A549 (cell line): ENCODE measurements at places on chromosomes 5 and 9.

GRCh38 chr9:137982200-137982599 is 104.6 kb downstream of the CACNA1B start:
- DNase-seq = peak; percentile 54

DNA sequence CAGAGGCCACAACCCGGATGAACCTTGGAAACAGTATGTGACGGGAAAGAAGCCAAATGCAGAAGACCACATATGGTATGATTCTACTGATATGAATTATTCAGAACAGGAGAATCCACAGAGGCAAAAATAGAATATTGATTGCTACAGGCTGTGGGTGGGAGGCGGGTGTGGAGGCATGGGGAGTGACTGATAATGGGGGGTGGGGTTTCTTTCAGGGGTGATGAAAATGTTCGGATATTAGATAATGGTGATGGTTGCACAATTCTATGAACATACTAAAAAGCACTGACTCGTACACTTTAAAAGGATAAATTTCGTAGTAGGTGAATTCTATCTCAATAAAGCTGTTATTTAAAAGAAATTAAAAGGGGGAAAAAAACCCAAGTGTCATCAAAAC is 10.7 kb downstream of the IL4 start:
- no peak for DNase-seq

DNA sequence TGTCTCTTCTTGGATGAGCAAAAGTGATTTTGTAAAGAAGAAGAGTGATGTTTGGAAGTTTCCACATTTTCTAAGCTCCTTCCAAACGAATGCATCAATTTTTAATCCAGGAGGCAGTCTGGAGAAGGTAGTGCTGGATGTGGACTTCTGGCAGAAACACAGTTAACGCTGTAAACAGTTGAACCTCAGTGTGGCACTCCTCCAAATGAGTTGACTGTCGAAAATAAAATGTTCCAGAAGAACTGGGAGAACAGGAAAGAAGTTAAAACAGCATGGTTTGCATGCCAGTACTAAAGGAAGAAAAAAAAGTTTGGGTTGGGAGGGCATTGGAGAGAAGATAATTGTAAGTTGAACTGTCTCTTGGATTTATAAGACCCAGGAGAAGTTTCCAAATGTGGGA is 6.5 kb downstream of the ZNF462 start:
- no peak for DNase-seq

DNA sequence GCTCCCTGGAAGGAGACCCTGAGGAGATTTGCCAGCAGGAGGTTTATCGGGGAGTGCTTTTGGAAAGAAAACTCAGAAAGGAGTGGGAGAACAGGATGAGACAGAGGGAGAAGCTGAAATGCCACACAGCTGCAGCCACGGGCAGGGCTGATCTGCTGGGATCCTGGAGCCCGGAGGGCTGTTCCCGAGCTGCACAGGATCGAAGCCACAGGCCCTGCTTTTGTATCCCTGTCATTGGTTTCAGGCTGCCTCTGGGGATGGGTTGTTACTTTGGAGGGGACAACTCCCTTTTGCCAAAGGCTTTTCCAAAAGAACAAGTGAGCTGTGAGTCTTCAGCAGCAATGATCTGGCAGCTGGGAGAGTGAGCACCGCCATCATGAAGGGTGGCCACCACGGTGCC is 152.5 kb upstream of the PTCH1 start:
- DNase-seq = no peak

DNA sequence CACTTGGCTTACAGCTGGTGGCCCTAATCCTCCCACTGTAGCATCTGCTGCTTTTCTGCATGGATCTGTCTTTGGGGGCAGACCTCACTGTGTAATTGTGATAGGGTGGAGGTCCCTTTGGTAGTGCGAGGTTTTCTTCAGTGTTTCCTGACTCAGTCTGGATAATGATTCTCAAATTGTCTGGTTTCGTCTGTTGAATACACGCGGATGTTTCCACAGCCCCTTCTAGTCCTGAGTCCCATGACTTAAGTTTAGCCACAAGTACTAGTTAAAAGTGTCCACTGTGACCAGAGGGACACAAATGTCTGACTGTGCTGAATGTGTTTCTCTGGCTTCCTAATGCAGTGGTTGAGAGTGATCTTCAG is 70.5 kb downstream of the LMNB1 start:
- no peak for DNase-seq

GRCh38 chr5:109529520-109529919 is 119.7 kb upstream of the PJA2 start:
- no peak for DNase-seq

DNA sequence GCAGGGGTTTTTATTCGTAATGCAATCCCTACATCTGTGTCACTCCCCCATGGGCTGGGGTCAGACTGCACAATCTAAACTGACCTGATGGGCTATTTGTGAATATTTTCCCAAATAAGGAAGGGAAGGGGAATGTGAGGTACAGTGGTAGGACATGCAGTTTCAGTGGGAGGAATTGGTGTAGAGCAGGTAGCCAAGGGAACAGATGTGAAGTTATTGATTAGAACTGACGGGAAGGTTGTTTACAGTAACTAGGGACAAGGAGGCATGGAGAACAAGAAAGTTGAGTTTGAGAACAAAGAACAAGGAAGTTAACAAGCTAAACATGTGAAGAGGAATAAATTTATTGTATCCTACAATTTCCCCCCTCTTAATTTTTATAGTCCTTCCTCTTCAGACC is 104.8 kb downstream of the CFAP95 start:
- DNase-seq = no peak

GRCh38 chr5:15703901-15704300 is 203.9 kb downstream of the FBXL7 start:
- DNase-seq = no peak

DNA sequence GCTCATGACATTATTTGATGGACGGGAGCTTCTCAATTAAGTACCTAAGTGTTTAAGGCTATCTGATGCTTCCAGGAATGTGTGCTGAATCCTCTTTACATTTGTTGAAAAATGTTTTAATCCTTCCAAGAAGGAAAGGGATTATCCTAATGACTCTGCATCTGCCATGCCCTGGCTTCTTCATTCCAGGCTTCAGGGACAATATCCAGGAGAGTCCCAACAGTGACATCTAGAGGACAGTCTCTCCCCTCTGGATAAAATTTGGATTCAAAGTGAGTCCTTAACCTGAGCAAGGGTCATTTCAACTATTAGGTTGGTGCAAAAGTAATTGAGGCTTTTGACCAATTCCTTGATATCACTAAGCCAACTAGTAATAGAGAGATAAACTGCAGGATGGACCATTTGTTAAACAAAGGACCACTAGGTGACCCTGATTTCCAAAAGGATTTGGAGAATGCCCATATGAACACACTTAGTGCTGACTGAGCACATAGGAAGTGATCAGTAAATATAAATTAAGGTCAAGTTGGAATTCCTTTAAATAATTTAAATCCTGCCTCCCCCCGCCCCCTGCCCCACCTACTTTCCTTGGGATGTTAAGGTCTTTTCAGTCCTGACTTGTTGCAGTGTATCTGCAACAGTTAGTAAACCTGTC is 19.1 kb downstream of the TNFSF8 start:
- DNase-seq = peak; percentile 63

- no peak for DNase-seq
Observed at GRCh38 chr9:6439051-6439703, 26.2 kb downstream of the UHRF2 start.

DNA sequence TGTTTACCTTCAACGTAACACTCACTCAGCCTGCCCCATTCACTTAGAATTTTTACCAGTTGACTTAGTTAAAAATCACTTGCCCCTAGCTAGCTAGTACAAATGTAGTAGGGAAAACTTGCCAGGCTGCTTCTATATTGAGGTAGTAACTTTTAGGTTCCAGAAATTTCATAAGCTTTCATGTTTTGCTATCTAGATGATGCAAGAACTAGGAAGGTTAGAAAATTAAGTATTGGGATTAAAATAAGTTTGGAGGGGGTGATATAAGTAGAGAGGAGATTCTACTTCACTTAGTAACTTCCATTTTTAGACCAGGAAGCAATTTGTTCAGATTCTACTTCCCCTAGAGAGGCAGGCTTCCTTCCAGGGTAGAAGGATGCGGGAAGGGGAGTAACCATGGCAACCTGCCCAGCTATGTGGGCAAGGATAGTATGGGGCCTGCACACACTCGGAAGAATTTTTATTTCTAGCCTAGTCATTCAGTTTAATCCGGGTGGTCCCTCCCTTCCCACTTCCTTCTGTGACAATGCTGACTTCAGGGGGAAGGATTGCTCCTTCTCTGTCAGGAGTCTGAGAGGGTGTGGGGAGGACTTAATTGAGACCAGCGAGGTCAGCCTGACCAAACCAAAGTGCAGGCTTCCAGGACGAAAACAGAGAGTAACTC is 4.2 kb downstream of the DAB2 start:
- DNase-seq = no peak

GRCh38 chr5:2592766-2593165 is 158.7 kb downstream of the IRX2 start:
- DNase-seq = no peak

DNA sequence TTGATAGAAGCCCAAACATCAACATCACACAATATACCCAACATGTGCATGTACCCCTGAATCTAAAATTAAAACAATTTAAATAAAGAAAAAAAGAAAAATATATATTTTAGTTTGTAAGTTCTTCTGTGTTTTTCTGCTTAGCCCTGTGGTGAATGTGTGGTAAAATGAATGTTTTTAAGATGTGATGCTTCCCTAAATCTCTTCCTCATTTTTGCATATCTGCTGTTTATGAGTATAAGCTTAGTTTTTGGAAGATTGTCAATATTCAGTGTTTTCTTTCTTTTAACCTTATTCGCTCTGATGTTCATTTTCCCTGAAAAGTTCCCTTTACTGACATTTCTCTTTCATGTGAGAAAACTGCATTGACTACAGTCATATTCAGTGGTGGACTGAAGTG is 44.4 kb upstream of the DAB2 start:
- DNase-seq = no peak

- DNase-seq = no peak
Observed at GRCh38 chr5:163535290-163535689, 29.9 kb downstream of the MAT2B start.

GRCh38 chr5:53643445-53643844 is 83.0 kb downstream of the NDUFS4 start:
- DNase-seq = no peak

- DNase-seq = no peak
Observed at GRCh38 chr9:92749071-92749933, 15.3 kb downstream of the BICD2 start.

DNA sequence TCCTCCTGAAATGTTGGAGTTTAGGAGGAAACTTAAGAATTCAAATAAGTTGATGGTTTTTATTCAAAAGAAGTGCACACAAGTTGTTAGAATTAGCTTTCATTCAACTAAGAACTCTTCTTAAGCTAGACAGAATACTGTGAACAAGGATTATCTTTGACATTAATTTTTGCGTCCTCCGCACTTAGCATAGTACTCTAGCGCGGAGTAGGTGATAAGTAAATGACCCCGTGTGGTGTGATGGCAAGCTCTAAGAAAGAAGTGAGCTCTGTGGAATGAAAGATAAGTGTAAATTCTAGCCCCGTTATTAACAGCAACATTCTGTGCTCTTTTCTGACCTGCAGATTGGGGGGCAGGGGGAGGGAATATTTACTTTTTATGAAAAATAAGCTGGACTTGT is 1.0 kb downstream of the BRIX1 start:
- no peak for DNase-seq

- DNase-seq = no peak
Observed at GRCh38 chr9:86660146-86660943, 287.0 kb downstream of the GAS1 start.

DNA sequence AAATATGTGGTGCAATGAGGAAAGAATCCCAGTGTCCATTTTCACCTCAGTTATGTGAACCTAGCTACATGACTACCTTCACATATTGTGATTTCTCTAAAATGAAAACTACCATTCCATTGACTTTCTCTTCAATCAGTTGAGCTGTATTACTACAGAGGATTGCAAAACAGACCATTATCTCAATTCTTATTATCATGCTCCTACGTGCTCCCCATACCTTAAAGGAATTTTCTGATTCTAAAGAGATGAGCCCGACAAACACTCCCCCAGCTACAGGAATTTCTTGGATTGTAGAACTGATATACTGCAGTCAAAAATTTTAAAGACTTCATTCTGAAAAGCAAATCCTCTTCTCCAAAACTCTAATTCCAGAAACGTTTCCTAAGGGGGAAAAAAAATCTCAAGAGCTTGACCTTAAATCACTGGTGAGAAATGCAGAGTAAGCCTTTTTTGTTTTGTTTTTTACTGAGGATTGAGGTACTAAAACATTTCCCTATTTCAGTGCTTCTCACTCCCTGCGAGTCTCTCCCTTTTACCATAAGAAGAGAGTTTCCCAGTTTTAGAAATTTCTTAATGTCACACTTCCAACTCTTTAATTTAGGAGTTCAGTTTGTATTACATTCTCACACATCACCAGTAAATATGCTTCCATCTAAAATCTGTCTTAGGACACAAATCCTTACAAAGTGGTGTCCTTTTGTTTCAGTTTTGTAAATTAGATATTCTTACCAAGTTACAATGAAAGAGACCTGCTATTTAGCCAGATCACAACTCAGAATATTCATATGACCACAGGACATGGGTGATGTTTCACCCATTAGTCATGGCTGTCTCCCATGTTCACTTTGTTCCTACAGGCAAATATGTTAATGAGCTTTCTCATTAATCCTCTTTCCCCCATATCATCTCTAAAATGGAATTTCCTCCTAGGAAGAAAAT is 203.8 kb downstream of the TSSK1B start:
- no peak for DNase-seq

- DNase-seq = peak; percentile 50
Observed at GRCh38 chr9:33350310-33350709, 52.1 kb downstream of the AQP7 start.

- no peak for DNase-seq
Observed at GRCh38 chr5:58946230-58946629, 363.4 kb downstream of the RAB3C start.

GRCh38 chr9:117485176-117485575 is 70.3 kb upstream of the ASTN2 start:
- DNase-seq = no peak

DNA sequence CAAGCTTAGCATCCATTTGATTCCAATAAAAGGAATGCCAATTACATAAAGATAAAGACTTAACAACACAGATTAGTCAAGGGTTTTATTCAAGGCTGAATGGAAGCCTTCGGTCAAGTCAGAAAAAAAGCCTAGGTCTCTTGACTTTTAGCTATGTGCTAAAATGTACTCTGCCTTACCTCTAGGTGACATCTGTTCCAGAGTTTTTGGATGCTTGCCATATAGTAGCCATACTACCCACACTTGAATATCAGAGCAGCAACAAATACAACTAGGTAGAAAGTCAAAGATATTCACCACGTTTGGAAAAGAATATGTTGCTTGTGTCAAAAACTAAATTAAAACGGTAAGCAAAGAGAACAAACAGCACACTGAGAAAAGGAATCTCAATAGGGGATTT is 484.7 kb downstream of the ELAVL2 start:
- DNase-seq = no peak

GRCh38 chr9:104861397-104861796 is 66.6 kb downstream of the ABCA1 start:
- no peak for DNase-seq

GRCh38 chr5:168305281-168305680 is 13.8 kb downstream of the WWC1 start:
- DNase-seq = no peak
